ENCODE measurements at places on chromosomes 11 and 22.

DNA sequence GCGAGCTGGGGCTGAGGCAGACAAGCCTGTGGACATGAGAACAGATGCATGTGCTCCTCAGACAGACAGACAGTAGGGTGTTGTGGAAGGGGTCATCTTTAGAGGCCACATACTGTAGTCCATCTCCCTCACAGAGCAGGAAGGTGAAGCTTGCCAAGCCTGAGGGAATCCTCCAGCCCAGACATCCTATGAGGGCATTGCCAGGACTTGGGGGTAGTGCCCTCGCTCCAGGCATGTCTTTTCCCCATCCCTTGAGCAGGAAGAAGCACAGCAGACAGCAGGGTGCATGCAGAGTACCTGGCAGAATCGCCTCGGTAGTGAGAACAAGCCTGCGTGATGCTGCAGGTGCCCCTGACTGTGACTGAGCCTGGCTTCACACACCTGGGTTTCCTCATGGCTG lies 66.5 kb upstream of the CLDN5 start:
- no peak for DNase-seq

DNA sequence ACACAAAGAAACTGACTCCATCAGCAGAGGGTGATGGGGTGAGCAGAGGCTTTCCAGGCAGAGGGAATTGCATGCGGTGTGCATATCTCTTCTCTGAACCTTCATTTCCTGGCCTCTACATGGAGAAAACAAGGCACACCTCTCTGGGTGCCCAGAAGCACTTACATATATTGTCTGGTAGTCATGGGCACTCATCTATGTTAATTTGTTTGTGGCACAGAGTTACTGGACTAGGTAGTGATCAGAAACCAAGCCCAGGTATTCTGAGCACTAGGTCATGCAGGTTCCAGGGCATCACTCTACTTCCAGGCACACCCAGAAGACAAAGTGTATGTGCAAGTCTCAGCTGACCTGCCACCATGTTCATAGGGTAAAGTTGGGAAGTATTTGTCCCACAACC lies 56.5 kb downstream of the FZD4 start:
- DNase-seq: no peak

DNA sequence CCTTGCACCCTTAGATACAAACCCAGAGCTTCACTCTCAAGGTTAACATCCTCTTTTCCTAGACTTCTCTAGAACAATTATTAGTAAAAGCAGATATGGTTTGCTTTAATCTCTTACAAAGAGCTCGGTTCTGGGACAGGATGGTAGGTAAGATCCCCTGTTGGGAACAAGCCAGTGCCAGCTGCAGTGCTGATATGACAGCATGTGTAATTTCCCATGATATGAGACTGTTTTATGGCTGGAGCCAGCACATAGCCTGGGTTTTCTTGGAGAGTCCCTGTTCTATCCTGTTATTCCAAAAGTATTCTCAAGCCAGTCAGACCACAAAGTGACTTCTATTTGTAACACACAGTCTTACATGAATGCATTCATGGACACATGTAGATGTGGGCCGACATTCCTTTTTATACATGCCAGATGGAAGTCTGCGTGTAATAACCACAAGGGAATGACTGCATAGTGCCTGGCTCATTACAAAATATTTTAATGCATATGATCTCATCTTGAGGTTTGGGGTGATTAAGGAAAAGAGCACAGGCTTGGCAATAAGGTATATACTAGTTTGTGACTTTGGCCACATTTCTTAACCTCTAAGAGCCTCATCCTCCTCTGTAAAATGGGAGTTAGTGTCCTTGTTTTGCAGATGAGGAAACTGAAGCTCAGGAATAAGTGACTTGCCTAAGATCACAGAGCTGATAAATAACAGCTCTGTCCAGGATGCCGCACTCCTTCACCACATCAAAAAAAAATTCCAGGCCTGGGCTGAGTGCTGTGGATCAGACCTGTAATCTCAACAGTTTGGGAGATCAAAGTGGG lies 21.8 kb downstream of the CLMP start:
- no peak for DNase-seq

DNA sequence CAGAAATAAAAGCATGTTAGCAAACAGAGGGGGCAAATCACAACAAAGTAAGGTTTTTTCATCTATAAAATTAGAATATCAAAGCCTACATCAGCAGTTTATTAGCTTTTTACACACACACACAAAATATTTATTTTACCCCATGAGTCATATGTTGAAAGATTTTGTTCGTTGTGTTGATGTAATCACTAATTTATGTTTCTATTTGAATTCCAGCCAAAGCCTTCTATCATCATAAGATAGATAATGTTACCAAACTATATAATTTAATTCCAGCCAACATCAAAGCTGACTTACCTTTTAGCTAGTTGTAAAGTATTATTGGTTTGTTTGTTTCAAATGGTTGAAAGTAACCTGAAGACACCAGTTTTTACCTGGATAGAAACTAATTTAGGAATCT lies 458.0 kb upstream of the ARHGAP42 start:
- no peak for DNase-seq

GRCh38 chr11:102467080-102467708 lies 14.6 kb upstream of the TMEM123 start:
- DNase-seq: no peak

GRCh38 chr22:24772493-24773220 lies 1.9 kb downstream of the PIWIL3 start:
- DNase-seq: no peak
